Germinal center (tissue), 1 donor: ENCODE measurements at places on chromosomes 3 and 15.

DNA sequence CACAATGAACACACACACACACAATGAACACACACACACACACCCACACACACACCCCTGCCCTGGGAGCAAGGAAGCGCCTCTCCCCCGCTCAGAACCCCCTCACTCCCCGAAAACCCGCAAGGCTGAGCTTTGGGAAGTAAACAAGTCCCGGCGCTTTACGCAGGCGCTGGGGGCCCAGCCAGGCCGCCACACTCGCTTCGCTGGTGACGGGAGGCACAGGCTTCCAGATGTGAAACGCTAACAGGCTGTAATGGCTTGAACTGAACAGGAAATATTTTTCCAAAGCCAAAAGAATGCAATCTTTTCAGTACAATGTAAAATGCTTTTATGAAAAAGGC lies 122.7 kb upstream of the IGF1R start:
- no peak for DNase-seq

DNA sequence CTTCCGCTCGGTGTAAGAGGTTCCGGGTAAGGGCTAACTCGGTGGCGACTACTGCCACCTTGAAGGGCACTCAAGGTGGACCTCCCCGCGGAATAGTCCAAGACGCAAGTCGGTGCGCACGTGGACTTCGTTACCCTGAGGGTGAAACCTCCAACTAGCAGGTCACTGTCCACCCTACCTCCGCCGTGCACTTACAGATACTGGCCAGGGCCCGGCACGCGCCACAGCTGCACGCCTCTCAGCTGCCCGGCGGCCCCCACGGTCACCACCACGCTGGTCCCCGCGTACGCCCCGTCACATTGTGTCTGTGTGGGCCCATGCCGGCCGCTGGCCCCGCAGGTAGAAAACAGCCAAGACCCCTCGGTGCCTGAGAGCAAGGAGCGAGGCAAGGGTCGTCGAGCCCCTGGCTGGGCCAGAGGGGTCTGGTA lies 1.1 kb downstream of the LTK start:
- no peak for DNase-seq

DNA sequence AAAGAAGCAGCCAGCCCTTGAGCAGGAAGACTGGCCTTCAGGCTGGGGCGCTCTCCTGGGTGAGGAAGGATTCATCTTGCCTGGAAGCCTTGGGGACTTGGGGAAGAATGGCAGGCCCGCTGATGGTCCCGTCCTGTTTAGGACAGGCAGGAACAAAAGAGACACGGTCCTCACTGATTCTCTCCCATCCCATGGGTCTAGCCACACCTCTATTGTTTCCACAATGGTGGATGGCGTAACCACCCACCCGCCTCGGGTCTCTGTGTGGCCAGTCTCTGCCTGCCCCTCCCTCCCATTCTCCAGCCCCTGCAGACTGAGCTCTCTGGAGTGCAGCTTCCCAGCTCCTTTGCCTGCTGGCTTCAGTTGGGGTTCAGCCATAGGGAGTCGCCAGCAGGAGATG lies 284.3 kb downstream of the UACA start:
- DNase-seq, result no peak

DNA sequence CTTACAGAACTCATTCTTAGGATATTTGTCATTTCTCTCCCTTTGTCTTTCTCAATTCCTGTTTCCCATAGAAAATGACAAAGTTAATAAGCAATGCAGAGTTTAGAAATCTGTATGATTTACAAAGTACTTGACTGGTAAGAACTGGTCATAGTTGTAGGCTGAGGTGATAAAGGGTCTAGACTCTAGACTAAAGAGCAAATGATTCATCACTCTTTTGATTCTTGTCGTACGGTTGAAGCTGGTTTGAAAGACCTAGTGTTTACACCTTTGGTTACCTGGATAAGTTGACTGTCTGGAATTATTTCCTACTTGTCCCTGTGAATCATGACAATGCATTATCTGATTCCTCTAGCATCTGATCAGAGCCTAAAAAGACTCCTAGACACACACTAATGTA lies 58.9 kb upstream of the TP63 start:
- no peak for DNase-seq

GRCh38 chr15:88269356-88270062 lies 13.0 kb upstream of the NTRK3 start:
- DNase-seq, result no peak

DNA sequence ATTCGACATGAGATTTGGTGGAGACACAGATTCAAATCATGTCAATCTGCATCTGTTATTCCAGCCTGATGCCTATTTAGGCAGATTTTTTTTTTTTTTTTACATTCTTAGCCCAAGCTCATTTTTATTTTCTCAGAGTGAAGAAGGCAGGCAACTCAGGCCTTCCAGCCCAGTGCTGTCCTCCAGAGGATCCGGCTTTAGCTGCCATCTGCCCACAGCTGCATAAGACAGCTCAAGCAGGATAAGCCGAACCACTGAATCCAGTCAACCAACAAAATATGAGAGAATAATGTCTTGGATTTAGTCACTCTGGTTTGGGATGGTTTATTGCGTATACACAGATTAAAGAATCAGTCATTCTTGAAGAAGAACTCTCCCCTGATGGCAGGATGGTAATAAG lies 19.9 kb upstream of the COLQ start:
- DNase-seq, result no peak

GRCh38 chr15:66761726-66762595 lies 59.9 kb downstream of the SMAD6 start:
- DNase-seq, result no peak

DNA sequence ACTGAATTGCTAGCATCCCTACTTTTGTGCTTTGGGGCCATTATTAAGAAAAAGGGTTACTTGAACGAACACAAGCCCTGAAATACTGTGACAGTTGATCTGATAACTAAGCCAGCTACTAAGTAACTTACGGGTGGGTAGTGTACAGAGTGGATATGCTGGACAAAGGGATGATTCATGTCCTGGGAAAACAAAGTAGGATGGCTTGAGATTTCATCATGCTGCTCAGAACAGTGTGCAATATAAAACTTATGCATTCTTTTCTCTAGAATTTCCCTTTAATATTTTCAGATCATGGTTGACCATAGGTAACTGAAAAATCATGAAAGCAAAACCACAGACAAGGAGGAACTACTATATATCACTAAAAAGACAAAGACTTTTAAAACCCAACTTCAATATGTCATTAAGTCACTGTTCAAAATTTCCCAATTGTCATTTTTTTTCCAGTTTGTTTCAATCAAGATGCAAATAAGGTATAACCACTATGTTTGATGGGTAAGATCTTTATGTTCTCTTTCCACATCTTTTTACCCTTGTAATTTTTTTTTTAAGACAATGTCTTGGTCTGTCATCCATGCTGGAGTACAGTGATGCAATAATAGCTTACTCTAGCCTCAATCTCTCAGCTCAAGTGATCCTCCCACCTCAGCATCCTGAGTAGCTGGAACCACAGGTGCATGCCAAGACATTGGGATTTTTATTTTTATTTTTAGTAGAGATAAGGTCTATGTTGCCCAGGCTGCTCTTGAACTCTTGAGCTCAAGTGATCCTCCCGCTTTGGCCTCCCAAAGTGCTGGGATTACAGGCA lies 67.7 kb downstream of the IFT80 start:
- no peak for DNase-seq

- DNase-seq, result no peak
Measured at GRCh38 chr3:52364322-52365035, 48.4 kb downstream of the DNAH1 start.

DNA sequence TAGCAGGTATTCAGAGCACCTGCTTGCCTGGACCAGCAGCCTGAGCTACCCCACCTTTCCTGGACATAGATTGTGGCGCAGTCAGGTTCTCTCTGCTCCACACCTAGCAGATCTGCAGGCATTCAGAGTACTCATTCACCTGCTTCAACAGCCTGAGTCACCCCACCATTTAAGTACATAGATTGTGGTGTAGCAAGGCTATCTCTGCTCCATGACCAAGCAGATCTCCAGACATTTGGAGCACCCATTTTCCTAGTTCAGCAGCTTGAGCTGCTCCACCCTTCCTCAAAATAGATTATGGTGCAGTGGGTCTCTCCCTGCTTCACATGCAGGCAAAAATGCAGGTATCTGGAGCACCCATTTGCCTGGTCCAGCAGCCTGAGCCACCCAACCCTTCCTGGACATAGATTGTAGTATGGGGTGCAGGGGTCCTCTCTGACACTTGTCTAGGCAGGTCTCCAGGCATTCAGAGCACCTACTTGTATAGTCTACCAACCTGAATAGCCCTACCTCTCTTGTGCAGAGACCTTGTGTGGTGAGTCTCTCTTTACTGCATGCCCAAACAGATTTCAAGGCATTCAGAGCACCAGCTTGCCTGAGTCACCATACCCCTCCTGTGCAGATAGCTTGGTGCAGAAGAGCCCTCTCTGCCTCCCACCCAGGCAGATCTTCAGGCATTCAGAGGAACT lies 466.0 kb upstream of the THBS1 start:
- no peak for DNase-seq

DNA sequence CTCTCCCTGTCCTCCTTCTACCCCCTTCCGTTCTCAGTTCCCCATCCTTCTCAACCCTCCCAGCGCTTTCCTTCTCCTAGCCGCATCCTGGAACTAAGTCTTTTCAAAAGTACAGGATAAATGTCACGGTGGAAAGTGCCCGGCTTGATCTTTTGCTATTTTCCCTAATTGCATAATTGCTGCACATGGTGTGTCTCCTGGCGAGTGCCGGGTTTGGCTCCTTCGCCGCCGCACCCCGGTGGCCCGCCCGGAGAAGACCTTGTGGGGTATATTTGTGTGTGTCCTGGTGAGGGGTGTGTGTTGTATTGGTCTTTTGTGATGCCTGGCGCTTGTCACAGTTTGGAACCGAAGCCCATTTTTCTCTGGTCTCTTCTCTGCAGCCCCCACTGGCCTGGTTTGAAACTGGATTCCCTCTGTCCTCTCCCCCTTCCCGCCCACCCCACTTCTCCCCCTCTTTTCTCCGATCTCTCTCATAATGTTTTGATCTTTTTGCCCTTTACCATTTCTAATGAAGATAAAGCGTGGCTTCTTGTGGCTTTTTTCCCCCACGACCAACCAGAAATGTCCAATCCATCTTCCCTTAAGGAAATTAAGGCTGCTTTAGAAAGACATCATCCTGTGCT lies 692 bp downstream of the UBE2E2 start:
- DNase-seq, result peak; percentile 30
